Stimulated activated CD8-positive, alpha-beta memory T cell treated with anti-CD3 and anti-CD28 coated beads, Interleukin-12 subunit alpha, Interleukin-12 subunit beta, amount 100 ng/mL, for 1 hour (primary cell): ENCODE measurements at places on chromosomes 16 and 17.

DNA sequence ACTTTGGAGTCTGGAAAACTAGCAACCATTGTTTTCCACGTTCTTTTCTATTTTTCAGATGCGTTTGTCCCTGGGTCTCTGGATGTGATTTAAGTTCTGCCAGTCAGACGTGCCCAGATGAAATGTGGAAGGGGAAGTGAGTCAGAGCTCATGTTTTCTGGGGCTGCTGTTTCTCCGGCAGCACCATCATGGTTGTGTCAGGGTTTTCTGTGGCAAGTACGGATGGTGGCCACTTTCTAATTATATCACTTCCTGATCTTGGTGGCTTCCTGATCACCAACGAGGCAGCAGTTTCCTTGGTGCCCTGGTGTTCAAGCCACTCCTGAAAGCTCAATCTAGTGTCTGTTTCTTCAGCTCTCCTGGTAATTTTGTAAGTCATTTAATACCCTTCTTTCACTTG, 31.4 kb upstream of the PMFBP1 start:
- no peak for DNase-seq

- DNase-seq: peak; percentile 62
These were observed at the start of gene TANC2 for GRCh38 chr17:62965686-62966425. Gene TANC2, plus strand, starts transcription at chr17:62966235. Its CDS starts 43,325 bp downstream, at chr17:63009560.

- no peak for DNase-seq
These were observed 593 bp upstream of the WDR45B start for GRCh38 chr17:82648742-82649331.

- no peak for DNase-seq
These were observed 73.0 kb downstream of the SLC6A2 start for GRCh38 chr16:55728797-55729196.

DNA sequence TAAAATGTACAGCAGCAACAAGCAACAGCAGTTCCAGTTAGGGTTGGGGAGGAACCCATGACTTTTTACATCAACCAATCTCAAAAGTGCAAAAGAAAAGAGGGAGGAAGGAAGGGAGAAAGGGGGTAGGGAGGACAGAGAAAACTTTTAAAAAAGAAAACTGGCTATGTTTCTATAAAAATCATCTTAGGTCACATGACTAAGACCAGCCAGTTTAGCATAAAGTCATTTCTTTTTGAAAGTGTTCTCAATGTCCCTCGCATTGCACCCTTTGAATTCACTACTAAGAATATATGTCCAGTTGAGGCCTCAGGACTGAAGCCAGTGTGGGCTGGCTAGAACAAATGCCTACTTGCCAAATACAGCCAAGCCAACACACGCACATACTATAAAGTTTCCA, 28.9 kb downstream of the DCUN1D3 start:
- DNase-seq: no peak

GRCh38 chr17:8397636-8398035, at the start of gene RNF222:
Gene RNF222, minus strand, starts transcription at chr17:8397827. Its CDS starts 4,366 bp downstream, at chr17:8393461.
- no peak for DNase-seq

- peak; percentile 16 for DNase-seq
These were observed 955 bp downstream of the ACLY start for GRCh38 chr17:41917679-41918313.

DNA sequence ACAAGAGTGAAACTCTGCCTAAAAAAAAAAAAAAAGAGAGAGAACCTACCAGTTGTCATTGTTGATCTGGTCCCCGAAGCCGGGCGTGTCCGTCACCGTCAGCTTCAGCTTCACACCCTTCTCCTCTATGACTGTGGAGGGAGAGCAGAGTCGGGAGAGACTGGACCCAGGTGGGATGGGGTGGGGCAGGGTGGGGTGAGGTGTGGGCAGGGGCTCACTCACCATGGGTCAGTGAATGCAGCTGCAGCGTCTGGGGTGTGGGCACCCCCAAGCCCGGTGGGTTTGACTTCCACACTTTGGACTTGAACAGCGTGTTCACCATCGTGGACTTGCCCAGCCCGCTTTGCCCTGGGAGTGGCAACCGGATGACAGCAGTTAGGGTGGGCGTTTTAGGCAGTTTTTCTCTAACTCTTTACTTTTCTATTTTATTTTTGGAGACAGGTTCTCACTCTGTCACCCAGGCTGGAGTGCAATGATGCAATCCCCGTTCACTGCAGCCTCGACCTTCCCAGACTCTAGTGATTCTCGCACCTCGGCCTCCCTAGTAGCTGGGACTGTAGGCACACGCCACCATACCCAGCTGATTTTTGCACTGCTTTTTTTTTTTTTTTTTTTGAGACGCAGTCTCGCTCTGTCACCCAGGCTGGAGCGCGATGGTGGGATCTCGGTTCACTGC, 2.2 kb downstream of the SEPTIN12 start:
- DNase-seq: no peak

DNA sequence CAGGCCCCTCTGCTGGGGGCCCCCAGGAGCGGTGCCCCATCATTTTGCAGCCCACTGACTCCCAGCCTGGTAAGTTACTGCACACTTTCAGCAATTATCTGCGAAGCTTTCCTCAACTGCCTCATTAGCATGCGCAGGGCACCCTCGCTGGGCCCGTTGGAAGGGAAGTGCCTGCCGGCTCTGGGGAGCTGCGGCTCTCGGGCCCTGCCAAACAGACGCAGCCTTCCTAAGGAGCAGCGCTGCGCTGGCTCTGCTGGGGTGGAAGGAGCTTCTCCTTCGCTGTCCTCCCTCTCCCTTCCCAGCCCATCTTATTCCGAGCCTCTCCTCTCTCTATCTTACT, 71.0 kb downstream of the RBBP6 start:
- DNase-seq: no peak

GRCh38 chr17:40547079-40547784, 18.0 kb downstream of the CCR7 start:
- no peak for DNase-seq

- DNase-seq: no peak
These were observed 310.2 kb upstream of the SALL1 start for GRCh38 chr16:51461255-51461654.

GRCh38 chr16:13727943-13728342, 192.0 kb upstream of the ERCC4 start:
- no peak for DNase-seq

DNA sequence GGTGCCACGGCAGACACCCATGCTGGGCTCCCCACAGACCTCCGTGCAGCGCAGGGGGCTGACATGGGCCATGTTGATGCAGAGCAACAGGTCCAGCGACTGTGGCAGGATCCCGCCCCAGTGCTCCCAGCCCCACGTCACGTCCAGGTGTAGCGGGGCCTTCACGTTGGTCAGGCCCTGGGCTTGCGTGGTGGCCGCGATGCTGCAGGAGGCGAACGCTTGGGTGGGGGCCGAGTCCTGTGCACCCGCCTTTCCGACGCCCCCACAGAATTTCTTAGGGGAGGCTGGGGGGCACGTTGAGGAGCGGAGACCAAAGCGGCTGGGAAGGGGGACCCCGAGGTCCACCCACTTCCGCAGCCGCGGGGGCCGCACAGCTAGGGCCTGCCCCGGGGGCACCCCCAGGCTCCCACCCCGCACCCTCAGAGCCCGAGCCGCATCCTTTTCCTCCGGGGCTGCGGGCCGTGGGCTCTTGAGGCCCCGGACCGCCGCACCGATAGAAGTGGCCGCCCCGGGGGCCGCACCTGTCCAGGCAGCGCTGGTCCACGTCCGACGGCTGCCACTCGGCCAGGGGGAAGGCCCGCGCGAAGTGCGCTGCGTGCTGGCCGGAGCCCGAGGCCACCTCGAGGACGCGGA, 416 bp downstream of the METTL26 start:
- DNase-seq: no peak

DNA sequence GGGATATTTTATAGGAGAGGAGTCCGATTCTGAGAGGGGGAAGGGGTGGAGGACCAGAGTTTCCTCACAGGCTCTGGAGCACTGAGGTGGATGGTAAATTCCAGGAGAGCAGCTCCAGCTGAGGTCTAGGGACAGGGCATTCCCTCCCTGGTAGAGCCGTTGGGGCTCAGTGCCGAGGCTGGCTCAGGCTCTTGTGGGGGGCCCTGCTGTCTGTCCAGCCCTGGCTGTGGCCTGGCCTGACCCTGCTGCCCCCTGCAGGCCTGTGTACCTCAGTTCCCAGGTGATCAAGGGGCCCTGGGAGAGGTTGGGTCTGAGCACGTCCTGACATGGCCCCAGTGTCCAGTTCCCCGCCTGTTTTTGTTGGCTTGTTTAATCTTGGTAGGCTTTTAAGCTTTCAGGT, 16.8 kb downstream of the ZNF750 start:
- no peak for DNase-seq

GRCh38 chr17:48598736-48599135, 5.2 kb upstream of the HOXB5 start:
- DNase-seq: no peak

DNA sequence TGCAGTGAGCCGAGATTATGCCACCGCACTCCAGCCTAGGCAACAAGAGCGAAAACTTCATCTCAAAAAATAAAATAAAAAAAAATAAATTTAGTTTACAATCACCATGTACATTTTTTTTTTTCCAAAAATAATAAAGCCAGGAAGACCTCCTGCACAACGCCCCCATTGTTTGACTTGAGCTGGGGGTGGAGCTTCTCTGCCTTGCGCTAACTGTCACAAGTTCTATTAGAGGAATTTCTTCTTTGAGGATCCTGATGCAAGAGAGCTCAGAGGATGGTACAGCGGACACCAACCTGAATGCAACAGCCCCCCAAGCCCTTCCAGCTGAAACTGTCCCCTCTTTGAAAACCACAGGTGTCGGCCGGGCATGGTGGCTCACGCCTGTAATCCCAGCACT, 24.9 kb upstream of the CBX4 start:
- no peak for DNase-seq

DNA sequence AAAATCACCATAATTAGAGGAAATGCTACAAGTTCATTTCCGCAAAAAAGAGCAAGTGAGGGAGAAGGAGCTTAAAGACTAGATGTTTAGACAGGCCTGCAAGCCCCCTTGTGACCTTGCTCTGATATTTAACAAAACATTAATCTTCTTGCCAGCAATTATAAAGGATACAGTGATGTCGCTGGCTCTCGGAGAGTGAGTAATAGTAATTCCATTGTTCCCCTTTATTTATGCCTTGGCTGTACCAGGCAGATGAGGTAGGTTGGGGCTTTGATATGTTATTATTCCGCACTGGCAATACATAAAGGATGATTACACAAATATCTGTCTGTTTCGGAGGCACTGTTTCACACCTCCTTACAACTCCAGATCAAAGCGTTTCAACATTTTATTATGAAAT, 204.8 kb upstream of the SALL1 start:
- no peak for DNase-seq

- no peak for DNase-seq
These were observed 9.5 kb downstream of the MTMR4 start for GRCh38 chr17:58504826-58505351.

GRCh38 chr17:72069586-72070202, 51.1 kb upstream of the SOX9 start:
- DNase-seq: no peak

GRCh38 chr16:12529582-12529981, 274.1 kb downstream of the CPPED1 start:
- no peak for DNase-seq

DNA sequence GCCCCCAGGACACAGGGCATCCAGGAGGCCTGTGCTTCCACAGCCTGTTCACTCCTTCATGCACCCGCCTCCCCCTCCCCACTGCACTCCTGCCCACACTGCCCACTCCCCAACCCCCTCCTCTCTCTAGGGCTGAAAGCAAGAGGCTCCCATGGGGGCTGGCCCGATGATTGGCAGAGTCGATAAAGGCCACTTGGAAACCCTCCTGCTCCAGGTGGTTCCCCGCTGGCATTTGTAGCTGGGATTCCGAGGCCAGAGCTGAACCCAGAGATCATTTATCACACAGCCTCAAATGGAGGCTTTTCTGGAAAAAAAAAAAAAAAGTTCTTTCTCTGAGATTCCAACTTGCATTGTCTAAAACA, 74.1 kb downstream of the SREBF1 start:
- DNase-seq: no peak

- DNase-seq: no peak
These were observed 242.1 kb upstream of the GSE1 start for GRCh38 chr16:85370881-85371651.

GRCh38 chr17:62888148-62888547, 77.9 kb upstream of the TANC2 start:
- DNase-seq: no peak

GRCh38 chr16:12706628-12707027, 97.1 kb downstream of the CPPED1 start:
- no peak for DNase-seq

GRCh38 chr16:69431948-69432468, 7.6 kb downstream of the CYB5B start:
- no peak for DNase-seq

GRCh38 chr16:52557236-52557635, 10.3 kb upstream of the TOX3 start:
- no peak for DNase-seq

GRCh38 chr16:66878067-66878466, 2.2 kb upstream of the PDP2 start:
- no peak for DNase-seq

- DNase-seq: no peak
These were observed 322.4 kb downstream of the GRIN2A start for GRCh38 chr16:9859701-9860327.

GRCh38 chr17:49886036-49886435, 38.2 kb upstream of the TAC4 start:
- DNase-seq: no peak

- no peak for DNase-seq
These were observed 258.3 kb upstream of the MON1B start for GRCh38 chr16:76932541-76933211.

DNA sequence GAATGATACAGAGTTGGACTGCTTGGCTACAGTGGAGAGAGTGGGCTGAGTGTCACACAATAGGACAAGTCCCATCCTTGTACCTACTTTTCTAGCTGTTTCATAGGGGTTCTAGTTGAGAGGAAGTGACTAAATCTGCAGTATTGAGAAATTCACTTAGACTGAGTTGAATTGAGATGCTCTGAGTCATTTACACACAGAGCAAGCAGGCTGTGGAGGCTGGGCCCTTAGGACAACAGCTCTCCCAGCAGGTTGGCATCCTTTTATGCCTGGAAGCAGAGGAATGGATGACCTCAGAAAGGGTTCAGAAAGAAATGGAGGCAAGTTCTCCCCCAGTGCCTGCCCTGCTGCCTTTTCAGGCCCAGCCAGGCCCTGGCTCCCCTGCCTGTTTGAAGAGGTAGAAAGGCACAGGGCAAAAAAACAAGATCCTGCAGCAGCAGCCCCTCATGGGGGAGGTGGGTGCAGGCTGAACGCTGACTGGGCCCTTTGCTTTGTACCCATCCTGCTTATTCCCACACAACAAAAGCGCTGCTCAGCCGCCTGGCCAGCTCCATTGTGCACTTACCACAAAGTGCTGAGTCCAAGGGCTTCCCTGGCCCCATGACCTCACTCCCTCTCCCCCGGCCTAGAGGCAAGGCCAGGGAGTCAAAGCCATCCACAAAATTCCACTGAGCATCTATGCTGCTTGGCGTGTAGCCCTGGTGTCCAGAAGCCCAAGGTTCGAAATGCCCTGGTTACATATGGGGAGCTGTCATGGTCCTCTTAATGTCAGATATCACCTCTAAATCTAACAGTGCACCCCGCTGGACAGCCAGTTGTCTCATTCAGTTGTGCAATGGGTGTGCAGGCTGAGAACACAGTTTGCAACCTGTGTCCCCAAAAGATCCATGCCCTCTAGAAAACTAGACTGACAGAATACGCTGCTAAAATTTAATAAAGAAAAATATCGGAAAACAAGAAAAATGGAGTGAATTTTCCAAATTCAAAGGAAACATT, 5.4 kb upstream of the CRYBA1 start:
- DNase-seq: no peak
